ENCODE measurements at places on chromosomes 2 and 18.

GRCh38 chr2:228040995-228041394, 140.5 kb downstream of the SPHKAP start:
- DNase-seq = no peak

DNA sequence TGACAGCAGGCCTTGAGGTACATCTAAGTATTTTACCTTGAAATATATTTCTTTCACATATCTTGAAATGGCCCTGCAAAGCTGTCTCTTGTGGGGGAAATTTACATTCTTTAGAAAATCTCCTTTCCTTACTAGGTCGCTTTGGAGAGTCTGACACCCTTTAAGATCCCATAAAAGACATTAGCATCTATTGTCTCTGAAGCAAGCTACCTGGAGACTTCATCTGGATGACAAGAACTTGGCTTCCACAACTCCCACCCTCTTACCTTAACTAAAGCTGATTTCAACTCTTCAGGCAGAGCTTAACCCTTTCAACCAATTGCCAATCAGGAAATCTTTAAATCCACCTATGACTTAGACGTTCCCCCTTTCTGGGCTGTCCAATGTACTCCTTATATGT, 219.3 kb downstream of the PIEZO2 start:
- no peak for DNase-seq

DNA sequence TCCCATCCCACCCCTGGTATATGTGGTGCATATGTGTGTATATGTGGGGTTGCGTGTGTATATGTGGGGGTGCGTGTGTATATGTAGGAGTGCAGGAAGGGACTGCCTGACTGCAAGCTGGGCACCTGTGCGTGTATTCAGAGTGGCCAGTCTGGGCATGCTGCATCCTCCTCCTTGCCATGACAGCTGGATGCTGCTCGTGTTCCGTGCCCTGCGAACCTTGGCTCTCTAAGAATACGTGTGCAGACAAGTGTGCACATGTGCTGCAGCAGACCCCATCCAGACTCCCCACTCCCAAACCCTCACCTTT, 222.1 kb downstream of the CELF4 start:
- DNase-seq = no peak

GRCh38 chr2:191170773-191171172, 20.0 kb upstream of the STAT4 start:
- no peak for DNase-seq

DNA sequence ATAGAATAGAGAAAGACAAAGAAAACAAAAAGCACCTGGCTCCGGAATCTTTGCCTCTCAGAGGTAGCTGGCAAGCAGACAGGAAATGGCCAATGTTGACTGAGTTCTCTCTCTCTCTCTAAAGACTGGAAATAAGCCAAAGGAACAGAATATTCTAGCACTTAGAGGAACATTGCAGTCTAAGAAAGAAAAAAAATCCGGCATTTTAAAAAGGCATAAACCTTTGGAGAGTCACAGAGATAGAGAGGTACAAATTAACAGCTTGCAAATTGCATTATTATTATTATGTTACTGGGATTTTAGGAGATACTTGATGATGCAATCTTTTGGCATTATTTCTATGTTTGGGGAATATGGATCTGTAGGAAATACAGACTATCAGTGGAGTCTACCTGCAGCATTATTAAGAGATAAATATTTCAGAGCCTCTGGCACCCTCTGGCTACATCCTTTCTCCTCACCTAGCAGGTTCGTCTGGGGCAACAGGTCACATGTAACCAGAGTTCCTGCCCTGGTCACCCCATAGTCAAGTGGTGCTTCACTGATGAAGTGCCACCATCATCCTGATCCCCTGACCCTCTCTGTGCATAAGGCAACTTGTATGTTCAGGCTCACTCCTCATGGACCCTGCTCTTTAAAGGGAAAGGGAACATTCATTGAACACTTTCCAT, 318.9 kb upstream of the ACVR2A start:
- no peak for DNase-seq

DNA sequence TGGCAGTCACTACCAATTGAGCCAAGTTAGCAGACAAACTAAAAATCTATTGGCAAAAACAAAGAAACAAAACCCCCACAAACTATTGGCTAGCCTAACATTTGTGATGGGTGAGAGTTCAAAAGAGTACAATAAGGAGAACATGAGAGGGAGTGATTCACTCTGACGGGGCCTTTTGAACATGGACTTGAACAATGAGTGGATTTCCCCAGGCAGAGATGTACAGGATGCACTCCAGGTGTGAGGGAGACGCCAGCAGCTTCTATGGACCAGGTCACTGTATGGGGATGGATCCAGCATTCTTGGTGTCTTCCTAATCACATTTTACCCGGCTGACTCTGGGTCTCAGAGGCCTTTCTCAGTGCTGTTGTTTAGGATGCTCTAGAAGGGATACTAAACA, 167.5 kb upstream of the SMAD2 start:
- no peak for DNase-seq

- no peak for DNase-seq
These were observed 72.6 kb downstream of the ZNF532 start for GRCh38 chr18:58937071-58937886.

- DNase-seq = no peak
These were observed 17.6 kb upstream of the CLIP4 start for GRCh38 chr2:29097569-29097968.

- no peak for DNase-seq
These were observed 341.3 kb downstream of the MYCN start for GRCh38 chr2:16281451-16282335.

GRCh38 chr18:11689669-11690565, 853 bp downstream of the GNAL start:
- no peak for DNase-seq

- no peak for DNase-seq
These were observed 47.8 kb upstream of the TEX51 start for GRCh38 chr2:126850940-126851339.

GRCh38 chr2:134660626-134661402, 58.0 kb downstream of the TMEM163 start:
- DNase-seq = no peak

- no peak for DNase-seq
These were observed 27.9 kb downstream of the C2orf49 start for GRCh38 chr2:105365206-105365605.

DNA sequence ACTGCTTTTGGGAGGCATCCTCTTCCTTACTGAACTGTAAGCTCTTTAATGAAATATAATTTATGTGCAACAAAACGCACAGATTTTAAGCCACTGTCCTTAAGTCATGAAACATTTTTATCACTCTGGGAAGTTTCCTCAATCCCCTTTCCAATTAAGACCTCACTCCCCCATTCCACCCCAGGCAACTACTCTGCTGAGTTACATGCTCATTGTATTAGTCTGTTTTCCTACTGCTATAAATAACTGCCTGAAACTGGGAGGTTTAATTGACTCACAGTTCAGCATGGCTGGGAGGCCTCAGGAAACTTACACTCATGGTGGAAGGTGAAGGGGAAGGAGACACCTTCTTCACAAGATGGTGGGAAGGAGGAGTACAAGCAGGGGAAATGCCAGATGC, 46.5 kb upstream of the KCNE4 start:
- DNase-seq = no peak

DNA sequence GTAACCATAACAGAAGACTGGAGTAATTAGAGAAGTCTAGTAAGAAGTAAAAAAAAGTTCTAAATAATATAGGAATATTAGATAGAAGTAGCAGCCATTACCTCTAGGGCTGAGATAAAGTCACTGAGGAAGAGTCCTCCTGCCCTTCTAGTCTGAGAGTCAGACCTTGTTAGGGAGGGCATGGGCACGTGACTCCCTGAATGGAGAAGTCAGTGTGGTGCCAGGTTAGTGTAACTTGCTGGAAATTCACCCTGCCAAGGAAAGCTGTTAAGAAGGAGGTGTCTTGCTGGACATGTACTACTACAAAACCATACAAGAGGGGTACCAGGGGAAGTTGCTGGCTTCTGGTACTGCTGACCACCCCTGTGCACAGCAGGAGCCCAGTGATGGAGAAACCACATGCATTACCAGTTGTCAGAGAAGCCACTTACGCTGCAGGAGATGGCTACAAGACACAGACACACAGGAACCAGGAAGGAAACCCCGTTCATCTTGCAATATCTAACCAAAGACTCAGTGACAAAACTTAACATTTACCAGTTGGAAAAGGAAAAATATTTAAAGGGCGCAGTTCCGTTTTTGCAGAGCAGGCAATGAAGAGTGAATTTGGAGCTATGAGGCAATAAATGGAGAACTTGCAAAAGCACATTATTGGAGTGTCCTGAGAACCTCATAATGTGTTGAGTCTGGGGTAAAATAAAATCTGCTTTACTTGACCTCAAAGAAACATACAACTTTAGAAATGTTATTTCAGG, 77.2 kb upstream of the TLK1 start:
- DNase-seq = no peak

DNA sequence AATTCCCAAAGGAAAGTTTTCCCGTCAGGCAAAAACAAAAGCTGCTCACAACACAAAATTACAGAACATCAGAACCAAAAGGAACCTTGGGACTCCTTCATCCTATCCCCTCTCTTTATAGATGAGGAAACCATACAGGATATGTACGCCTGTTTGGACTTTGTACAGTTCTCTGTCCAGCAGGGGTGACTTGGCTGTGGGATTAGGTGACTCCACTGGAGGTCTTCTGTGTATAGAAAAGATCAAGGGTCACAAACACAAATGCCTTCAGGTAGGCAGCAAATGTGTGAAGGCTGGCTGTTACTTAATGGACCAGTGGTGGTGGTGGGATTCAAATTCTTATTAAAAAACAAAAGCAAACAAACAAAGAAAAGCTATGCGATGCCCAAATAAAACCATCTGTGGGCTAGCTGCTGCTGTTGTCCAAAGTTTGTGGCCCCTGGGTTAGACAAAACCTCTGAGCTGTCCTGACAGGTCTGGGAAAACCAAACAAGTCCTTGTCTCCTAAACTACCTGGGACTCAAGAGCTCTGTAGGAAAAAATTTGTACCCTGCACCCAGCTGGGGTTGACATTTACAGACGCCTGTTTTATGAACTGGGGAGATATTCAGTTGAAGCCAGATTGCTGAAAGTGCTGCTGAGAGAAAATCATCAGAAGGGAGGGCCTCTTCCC, 1.3 kb upstream of the CEP68 start:
- no peak for DNase-seq

DNA sequence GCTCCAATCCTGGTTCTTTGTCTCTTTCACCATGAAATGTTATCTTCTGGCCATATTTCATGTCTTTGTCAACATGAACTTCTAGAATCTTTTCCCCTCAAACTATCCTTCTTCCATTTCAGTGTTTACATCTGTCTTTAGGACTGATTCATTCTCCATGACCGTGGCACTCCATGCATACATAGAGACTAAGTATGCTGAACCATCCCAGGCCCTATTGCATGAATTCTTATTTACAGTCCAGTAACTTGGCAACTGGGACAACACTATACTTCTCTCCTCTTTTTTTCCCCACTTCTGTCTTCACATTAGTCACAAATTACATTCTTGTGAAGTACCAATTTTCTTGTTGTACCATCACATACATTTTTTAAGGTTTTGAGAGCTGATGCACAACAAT, 109.8 kb upstream of the GALNT13 start:
- DNase-seq = no peak

GRCh38 chr18:7168408-7168807, 50.8 kb upstream of the LAMA1 start:
- DNase-seq = no peak

- DNase-seq = no peak
These were observed 214.0 kb downstream of the TGIF1 start for GRCh38 chr18:3663870-3664512.

- no peak for DNase-seq
These were observed 116.6 kb downstream of the PIGN start for GRCh38 chr18:62070302-62070701.

DNA sequence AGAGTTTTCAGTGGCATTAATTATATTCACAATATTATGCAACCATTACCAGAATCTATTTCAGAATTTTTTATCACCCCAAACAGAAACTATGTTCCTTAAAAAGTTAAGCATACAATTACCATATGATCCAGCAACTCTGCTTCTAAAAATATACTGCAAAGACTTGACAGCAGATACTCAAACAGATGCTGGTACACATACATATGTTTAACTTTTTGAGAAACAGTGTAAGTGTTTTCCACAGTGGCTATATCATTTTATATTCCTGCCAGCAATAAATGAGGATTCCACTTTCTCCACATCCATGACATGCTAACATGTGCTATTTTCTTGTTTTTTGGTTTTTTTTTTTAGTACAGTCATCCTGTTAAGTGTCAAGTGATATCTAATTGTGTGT, 439.3 kb upstream of the VWC2L start:
- DNase-seq = no peak

DNA sequence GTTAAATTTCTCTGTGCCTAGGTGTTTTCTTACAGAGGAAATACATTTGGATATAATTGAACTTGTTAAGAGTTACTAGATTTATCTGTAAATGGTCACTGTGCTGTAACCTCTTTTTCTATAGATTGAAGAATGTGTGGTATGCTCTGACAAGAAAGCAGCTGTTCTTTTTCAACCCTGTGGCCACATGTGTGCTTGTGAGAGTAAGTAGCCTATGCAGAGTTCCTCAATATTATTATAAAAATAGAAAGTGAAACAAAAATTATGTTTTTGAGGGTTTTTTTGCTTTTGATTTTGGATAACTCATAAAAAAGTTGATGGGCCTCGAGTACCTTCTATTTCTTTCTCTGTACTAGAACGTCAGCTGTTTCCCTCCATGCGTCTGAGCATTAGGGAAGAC, 112.4 kb downstream of the MIB1 start:
- no peak for DNase-seq

- DNase-seq = no peak
These were observed 133.9 kb downstream of the MTCL1 start for GRCh38 chr18:8839281-8839680.

- DNase-seq = no peak
These were observed 259.0 kb downstream of the AGAP1 start for GRCh38 chr2:235752846-235753245.

- DNase-seq = no peak
These were observed 294.2 kb upstream of the HNMT start for GRCh38 chr2:137670111-137670510.

GRCh38 chr2:98650998-98651397, 42.6 kb downstream of the UNC50 start:
- no peak for DNase-seq
